Right renal cortex interstitium (tissue), 3 donors: ENCODE measurements at places on chromosomes 1 and 21.
A peak's percentile ranks its signal among the peaks of the same experiment; 100 is the strongest.

GRCh38 chr1:45589861-45590260 is 6.0 kb downstream of the NASP start:
- DNase-seq: no peak

DNA sequence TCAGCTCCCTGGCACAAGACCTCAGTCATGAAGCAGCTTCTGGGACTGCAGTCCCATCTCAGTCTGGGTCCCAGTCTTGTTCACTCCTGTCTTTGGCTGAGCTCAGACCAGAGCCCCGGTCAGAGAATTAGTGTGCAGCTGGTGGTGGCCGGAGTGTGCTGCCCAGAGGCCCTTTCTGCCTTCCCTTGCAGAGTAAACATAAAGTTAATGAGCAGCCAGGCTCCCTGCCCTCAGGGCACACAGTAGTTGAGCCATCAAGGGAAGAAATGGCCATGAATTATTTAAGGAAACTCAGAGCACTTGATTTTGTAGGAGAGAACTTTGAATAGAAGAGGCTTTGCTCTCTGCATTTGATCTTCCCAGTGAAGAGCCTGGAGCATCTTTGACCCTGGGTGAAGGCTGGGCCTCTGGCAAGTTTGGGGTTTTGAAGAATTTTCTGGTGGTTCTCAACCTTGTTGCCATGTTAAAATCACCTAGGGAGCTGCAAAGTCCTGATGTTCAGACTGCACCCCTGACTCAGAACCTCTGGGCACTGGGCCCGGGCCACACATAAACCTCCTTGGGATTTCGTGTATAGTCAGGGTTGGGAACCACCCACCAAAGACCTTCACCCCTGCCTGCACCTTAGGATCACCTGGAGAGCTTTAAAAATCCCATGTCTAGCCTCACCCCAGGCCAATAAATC is 26.4 kb upstream of the SELENON start:
- DNase-seq: peak; percentile 50

DNA sequence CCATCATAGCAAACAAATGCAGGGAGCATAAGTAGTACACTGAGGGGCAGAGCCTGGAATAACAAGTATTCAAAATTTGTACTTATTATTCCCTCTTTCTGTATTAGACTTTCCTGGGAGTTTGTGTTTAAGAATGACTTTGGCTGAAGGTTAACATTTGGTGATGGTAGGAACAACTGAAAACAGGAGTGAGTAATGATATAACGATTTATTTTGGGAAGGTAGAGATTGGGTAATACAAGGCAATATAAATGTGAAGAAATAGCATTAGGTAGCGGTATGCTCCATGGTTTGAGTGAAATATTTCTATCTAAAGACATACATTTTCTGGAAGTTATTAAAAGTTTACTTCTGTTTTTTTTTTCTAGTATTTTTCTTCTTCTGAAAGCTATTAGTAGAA is 18.5 kb upstream of the C1orf21 start:
- no peak for DNase-seq

- no peak for DNase-seq
These were observed 30.7 kb upstream of the CD34 start for GRCh38 chr1:207941665-207942064.

- no peak for DNase-seq
These were observed 168.1 kb downstream of the AMY1C start for GRCh38 chr1:103917795-103918194.
